ENCODE measurements at places on chromosomes 2 and 18.

DNA sequence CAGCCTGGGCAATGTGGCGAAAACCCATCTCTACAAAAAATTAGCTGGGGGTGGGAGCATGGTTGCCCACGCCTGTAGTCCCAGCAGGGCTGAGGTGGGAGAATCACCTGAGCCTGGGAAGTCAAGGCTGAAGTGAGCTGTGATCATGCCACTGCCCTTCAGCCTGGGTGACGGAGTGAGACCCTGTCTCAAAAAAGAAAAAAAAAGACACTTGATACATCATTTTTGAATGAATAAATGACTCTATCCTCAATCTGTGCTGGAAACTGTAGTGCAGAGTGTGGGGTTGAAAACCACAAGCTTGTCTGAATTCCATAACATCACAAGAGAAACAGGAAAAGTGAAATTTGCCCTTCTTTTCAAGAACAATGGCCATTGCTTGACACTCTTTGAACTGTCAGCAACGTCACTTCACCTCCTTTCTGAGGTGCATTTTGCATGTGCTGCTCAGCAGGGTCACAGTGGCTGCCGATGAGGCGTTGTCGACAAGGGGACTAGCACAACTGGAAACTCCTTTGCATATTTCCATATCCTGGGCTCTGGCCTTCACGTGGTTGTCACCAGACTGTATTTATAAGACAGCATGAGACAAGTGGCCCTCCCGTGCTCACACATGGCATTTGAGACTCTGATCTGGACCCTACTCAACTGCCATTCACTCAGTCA lies 54.2 kb downstream of the DDX1 start:
- DNase-seq = no peak

DNA sequence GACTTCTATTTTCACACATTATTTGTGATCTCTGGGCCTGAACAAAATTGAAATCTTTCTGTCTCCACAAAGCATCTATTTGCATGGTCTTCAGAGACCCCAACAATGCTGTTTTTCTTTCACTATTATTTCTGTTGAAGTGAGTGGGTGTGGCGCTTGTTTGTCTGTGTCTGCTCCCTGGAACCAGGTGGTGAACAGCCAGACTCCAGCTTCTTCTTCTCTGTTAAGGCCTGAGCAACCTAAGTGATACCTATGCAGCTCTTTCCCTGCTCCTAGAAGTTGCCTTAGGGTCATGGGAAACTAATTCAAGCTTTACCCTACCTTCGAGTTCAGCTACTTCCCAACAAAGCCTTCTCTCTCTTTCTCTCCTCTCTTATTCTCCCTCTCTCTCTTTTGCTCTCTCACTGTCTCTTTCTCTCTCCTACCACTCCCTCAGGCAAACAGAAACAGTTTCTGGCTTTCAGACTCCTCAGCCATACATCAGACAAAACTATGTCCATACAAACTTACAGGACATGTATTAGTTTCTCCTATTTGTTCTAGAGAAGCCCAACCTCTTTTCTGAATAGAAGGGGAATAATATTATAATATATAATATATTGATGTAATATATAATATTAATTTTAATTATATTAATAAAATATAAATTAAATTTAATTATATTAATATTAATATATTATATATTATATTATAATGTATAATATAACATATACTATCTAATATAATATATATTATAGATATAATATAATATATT lies 552.5 kb downstream of the DSC3 start:
- DNase-seq = no peak

DNA sequence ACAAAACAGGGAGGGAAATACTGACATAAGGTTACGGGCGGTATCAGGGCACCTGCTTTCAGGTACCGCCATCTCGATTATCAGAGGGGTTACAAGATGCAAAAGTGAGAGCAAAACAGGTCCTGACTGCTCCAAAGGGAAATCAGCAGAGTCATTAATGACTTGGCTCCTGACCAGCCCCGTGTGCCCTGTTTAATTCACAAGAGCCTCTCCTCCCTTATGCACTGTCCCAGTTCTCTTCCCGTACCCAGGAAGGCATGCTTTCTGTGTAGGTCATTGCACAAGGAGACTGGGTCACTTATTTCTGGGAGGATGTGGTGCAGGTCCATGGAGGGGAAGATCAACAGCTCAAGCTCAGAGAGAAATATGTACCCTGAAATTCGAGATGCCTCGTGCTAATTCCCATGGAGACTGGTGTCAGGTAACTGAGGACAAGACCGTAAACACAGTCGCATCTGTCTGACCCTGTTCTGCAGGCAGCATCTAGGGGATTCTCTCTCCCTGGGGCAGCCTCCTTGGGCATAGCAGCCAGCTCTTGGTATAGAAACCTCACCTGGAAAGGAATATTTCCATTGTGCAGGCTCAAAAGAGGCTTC lies 79.9 kb downstream of the HNRNPLL start:
- DNase-seq = no peak

- no peak for DNase-seq
Measured at GRCh38 chr18:36829362-36830157, 633 bp downstream of the KIAA1328 start.

- no peak for DNase-seq
Measured at GRCh38 chr2:58796239-58796910, 555.2 kb upstream of the FANCL start.

- no peak for DNase-seq
Measured at GRCh38 chr2:222943820-222944219, 83.0 kb downstream of the ACSL3 start.

DNA sequence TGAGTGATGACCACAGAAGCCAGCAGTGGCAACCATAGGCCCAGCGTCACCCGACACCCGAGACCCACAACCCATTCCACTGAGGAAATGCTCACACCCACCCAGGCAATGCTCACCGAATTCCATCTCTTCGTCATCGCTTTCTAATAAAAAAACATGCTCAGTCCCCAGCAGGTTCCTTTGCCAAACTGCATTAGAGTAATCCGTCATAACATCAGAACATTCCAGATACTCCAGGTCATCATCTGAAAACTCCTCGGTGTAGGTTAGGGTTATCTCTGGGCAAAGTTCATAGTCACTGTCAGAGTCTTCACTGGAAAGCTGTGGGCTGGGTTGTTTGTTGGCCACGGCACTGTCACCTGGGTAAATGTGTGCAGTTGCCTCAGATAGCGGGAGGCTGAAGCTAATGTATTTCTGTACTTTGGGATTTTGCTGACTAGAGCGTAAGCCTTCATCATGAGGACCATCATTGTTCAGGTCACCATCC lies 49.3 kb downstream of the ALPK2 start:
- DNase-seq = no peak

- DNase-seq = no peak
Measured at GRCh38 chr2:191968120-191968519, 121.2 kb upstream of the CAVIN2 start.

DNA sequence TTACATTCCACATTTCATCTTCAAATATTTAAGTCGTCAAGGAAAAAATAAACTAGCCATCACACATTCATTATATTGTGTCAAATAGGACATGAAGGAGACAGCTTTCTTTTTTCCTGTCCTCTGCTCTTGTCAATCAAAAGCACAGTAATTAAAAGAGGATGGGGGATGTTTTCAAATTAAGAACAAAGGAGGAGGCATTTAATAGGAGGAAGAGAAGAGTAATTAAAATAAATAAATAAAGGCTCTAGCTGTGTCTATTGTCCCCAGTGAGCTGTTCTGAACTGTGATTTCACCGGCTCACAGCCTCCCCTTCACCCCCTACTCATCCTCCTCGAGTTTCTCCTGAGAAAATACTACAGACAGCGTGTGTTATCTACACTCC lies 1377.1 kb upstream of the PIK3C3 start:
- no peak for DNase-seq

- no peak for DNase-seq
Measured at GRCh38 chr18:79927607-79928562, 23.6 kb downstream of the SLC66A2 start.

- DNase-seq = no peak
Measured at GRCh38 chr2:157785866-157786662, 90.1 kb downstream of the ACVR1 start.

- no peak for DNase-seq
Measured at GRCh38 chr2:54194761-54195750, 61.0 kb downstream of the TSPYL6 start.

GRCh38 chr2:226187616-226188015 lies 612.0 kb downstream of the IRS1 start:
- DNase-seq = no peak

GRCh38 chr2:25119263-25119662 lies 49.1 kb downstream of the POMC start:
- no peak for DNase-seq

- DNase-seq = no peak
Measured at GRCh38 chr2:142291969-142292368, 161.2 kb upstream of the LRP1B start.

- DNase-seq = no peak
Measured at GRCh38 chr2:105118960-105119359, 81.1 kb downstream of the MRPS9 start.

DNA sequence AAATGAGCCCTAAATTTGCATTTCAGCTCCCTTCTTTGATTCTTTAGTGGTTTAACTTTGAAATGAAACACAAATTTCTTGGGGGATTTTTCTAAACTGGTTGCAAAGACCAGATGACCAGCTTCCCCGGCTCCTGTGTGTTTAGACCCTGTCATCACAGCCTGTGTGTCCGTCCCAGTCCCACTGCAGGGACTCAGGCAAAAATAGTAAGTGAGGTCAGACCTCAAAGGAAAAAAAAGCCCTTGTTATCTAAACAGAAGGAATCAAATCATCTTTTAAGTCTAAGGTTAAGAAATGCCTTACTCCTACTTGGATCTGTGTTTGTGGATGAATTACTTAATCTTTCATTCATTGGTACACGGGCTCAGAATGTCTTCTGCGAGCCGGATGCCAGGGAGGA lies 423.7 kb downstream of the LPIN1 start:
- DNase-seq = no peak

DNA sequence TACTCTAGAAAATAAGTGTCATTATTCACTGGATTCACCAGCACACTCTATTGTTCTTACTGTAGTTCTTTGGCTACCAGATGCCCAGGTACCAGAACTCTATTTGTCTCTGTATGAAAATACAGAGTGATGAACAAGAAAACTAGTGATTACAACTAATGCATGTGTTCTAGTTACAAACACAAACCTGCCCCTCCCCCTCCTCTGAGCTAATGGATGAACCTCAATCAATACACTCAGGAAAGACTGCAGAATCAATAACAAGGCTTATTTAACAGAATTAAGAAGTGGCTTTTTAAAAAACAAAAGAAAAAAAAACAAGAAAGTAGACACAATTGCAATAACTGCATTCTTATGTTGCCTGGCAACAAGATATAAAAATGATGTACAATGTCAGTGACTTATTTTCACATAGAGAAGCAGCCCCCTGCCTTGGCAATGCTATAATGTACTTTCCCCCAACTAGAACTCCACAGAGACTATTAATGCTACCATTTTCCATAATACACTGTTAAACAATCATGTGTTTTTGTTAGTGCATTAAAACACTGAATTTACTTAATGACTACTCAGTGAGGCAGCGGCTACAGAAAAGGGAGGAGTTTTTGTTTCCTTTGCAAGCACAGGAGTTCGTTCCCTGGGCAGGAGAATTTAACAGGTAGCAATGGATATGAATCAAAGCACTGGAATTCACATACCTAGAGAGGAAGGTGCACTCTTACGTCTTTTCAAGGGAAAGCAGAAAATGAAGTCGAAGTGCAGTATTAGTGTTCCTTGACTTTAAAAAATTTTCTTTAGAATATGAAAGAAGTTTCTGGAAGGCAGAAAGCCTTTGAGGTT lies 318.8 kb upstream of the REV1 start:
- no peak for DNase-seq

- DNase-seq = no peak
Measured at GRCh38 chr2:151891566-151892194, 63.5 kb upstream of the ARL5A start.

- no peak for DNase-seq
Measured at GRCh38 chr2:29260142-29260772, 145.0 kb downstream of the CLIP4 start.

GRCh38 chr2:147100406-147101035 lies 744.3 kb upstream of the ACVR2A start:
- DNase-seq = no peak

DNA sequence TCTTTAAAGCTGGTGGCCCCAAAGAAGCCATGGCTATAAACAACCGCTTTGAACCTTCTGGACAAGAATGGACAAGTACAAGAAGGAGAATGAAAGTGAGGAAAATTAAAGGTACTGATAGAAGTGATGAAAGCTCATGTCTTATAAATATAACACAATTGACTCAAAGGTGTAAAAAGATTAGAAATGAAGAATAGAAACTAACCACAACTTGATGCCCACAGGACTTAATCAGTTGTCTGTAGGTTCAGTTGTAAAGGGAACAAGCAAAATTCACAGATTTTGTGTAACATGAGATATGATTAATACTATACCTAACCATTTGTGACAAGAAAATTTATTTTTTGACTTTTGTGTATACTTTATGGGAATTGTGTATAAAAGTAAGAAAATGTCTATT lies 135.7 kb downstream of the NUP35 start:
- no peak for DNase-seq

DNA sequence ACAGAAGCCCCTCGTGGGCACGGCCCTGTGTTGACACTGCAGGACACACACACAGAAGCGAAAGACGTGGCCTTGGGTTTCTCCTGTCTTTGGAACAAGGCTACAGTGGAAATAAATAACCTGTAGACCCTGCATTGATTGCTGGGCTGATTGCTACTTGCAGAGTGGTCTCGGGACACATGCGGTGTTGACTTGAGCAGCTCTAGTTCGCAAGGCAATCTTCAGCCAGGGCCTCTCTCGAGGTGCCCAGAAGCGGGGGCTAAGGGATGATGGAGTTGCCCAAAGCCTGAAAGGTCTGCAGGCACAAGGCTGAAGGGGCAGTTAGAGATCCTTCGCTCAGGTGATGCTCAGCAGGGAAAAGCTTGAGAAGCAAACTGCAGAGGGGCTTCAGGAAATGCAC lies 180.3 kb downstream of the SEPTIN10 start:
- no peak for DNase-seq

DNA sequence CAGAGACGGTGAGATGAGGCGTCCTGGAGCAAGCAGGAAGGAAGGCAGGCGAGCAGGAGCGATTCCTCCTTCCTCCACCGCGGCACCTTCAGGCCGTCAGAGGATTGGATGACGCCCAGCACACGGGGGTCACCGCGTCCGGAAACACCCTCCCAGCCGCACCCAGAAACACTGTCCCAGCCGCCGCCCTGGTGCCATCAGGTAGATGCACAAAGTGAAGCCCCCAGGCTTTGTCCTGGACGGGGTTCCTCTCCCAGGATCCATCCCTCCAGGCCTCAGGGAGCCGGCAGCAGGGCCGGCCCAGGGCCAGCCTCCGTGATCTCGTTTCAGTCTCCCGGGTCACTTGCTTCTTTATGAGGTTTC lies 31.5 kb downstream of the RTP5 start:
- no peak for DNase-seq

- DNase-seq = no peak
Measured at GRCh38 chr18:10045296-10045891, 131.6 kb downstream of the VAPA start.

DNA sequence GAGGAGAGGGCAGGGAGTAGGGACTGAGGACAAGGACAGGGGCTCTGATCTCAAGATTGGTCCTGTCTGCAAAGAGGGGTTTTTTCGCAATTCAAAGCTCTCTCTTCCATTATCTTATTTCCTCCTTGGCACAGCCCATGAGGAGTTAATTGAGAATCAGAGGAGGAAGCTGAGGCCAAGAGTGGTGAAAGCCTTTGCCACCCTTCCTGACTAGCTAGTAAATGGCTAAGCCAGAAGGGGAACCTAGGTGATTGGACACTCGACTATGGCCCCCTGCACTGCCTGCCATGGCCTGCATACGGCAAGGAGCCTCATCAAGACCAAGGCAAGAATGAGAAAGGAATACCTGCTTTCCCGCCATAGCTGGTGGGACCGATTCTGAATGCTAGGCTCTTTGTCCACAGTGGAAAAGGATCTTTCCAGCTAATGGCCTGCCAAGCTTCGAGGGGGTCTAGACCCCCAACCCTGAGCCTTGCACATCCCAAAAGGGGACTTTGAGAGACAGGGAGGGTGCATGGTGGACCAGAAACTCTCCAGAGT lies 237.9 kb downstream of the HAUS1 start:
- DNase-seq = no peak

All from NCI-H2081 treated with DMSO at 0.1 percent for 48 hours (cell line).